ENCODE measurements at places on chromosomes 4 and X. TPM values are rescaled to one million over a fixed set of nuclear protein-coding genes. Genes with fewer than 3 reads are reported as not detected.

GRCh38 chr4:73211968-73212367 is 46.6 kb downstream of the ANKRD17 start:
- no peak for DNase-seq

FAM241A gene
- total RNA-seq: 5.1 TPM

DNA sequence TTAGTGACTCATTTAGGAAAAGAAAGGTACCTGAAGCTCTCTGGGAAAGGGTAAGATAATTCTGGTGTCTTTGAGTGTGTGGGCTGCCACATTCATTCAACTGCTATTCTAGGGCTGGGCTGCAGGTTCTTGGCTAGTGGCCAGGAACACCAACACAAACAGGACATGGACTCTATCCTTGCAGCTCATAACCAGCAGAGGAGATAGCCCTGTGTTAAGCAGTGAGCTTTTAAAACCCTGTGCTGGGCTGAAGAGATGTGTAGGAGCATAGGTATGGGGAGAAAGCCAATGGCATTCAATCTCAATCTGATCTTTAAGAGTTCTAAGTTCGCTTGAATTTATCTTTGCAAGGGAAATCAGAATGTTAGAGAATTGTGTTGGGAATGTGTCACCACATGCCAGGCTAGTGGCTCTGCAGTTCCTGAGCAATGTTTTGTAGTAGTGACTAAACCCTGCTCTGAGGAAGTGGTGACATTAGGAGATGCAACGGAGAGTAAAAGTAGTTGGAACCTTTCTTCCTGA is 39.2 kb downstream of the SGMS2 start:
- no peak for DNase-seq

GRCh38 chr4:189850239-189850856 is 90.3 kb upstream of the FRG1 start:
- DNase-seq: no peak

DNA sequence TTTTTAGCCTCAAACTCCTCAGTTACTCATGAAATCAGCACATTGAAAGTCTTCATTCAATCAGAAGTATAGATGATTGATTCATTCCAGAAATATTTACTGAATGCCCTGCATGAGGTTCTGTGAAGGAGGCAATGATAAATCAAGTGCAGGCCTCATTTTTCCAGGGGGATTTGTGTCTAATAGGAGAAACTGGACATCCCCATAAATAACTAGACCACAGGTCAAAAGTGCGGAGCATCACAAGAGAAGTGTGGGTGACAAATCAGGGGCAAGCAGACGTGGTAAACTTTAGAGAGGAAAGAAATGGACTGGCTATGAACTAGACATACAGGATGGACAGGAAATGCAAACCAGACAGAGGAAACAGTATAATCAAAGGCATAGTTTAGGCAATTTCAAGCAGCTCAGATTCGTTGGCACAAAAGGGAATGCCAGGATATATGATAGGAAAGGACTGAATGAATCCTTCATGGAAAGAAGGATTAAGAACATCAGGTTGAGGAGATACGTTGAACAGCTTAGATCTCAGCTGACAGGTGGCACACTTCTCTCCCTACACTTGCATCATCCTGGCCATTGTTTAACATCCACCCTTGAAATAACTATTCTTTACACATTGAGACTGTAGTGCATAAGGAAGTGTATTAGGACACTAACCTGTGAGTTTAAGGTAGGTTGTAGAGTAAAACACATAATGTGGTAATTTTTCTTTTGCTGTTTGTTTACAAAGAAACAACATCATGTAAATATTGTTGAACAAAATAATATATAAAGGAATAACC is 69.6 kb upstream of the RASGEF1B start:
- DNase-seq: no peak

DNA sequence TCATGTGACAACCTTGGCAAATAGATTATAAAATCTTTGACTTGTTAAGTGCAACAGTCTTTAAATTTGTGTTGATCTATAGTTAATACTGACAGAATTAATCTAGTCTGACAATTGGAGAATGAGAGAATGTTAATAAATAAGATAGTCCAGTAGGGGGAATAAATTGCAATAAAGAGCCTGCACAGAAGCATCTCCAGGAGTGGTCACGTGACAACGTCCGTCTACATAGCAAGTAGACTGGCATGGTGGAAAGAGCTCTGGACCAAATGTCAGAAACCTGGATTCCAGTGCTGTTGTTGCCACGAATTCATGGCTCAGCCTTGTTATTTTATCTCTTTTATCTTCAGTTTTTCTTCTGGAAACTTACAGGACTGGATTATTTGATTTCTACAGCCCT is 436.5 kb downstream of the RAB28 start:
- DNase-seq: no peak

- no peak for DNase-seq
These were observed 155.2 kb upstream of the GALNT7 start for GRCh38 chr4:173013232-173013930.

DNA sequence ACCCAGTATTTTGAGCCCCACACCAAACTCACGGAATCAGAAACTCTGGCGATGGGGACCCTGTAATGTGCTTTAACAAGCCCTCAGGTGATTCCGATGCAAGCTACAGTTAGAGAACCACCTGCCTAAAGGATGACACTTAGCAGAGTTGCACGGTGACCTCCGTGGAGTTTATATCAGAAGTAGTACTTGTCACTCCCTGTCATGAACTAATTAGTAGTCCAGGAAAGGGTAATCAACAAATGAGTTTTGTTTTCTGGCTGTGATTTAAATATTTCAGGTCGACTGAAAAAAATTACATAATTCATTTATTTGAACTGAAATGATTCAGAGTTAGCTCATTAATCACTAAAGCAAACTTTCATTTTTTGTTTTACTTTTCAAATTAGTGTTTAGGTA is 56.4 kb downstream of the TMA16 start:
- no peak for DNase-seq

- no peak for DNase-seq
These were observed 6.9 kb downstream of the PSAPL1 start for GRCh38 chr4:7427831-7428260.

SLC10A4 gene
- total RNA-seq: not detected

- DNase-seq: no peak
These were observed 91.3 kb downstream of the GUCY2F start for GRCh38 chrX:109390556-109390955.

PRDM5 gene
- total RNA-seq: 26.3 TPM

GRCh38 chr4:102535398-102536082 is 34.4 kb downstream of the NFKB1 start:
- DNase-seq: no peak

GRCh38 chr4:20311856-20312255 is 60.2 kb downstream of the SLIT2 start:
- no peak for DNase-seq

Measured in ureter (tissue), 1 donor.